ENCODE measurements at places on chromosomes 3 and 15.

DNA sequence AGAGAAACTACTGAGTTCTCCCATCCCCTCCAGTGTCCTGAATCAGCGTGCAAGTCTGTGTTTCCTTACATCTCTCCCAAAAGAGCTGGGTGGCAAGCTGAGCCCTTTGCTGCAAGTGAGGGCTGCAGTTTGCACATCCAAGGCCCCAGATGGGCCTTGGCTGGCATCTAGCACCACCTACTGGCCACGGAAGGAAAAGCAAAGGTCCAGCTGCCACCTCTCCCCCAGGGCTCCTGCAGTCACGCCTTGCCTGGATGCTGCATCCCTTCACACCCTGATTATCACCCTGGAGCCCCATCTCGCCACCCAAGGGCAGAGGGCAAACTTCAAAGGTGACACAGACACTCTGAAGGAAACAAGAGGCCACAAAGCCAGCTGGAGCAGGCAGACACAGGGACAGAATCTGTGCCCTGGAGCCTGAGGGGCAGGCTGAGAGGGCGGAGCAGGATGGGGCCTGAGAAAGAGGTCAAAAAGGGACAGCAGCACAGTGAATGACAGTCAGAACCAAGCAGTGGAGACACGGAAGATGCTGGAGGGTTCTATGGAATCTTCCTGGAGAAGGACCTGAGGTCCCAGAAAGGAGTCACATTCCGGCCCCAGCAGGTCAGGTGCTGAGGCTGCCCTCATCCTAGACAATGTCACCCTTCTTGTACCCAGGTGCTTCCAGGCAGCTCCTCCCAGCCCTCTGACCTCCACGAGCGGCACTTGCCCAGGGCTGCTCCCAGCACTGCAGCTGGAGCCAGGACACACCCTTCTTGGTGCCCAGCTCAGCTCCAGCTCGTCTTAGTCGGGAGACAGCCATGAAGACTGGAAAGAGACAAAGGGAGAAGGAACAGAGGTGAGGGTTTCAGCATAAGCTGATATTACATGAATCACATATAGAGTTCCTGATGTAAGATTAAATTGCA, 18.3 kb upstream of the NTRK3 start:
- DNase-seq, result peak; percentile 75

GRCh38 chr15:84634228-84634837, 19.8 kb downstream of the WDR73 start:
- DNase-seq, result peak; percentile 15

- DNase-seq, result no peak
Measured at GRCh38 chr3:72344647-72345046, 503.6 kb downstream of the SHQ1 start.

DNA sequence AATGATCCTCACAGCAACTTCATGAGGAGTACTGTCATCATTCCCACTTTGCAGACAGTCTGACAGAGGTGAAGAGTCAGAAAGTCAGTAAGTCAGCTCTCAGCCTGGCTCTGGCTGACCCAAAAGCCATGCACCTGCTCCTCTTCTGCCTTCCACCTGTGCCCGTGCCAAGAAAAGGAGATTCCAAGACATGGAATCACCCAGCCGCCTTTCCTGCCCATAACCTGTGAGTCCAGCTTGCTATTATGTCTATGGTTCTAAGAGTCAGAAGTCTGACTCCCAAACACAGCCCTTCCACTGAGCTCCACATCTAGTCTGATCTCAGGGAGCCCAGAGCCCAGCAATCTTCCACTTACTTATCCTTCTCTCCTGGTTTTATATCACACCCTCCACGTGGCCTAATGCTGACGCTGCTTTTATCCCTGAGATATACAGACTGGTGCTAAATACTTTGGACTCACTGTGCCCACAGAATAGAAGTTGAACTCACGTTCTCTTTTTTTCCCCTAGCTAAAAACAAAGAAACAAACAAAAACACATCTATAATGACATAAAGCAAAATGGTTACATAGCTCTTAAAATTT, 66.0 kb downstream of the PLD1 start:
- DNase-seq, result no peak

- DNase-seq, result no peak
Measured at GRCh38 chr3:143410259-143410658, 290.7 kb downstream of the CHST2 start.

DNA sequence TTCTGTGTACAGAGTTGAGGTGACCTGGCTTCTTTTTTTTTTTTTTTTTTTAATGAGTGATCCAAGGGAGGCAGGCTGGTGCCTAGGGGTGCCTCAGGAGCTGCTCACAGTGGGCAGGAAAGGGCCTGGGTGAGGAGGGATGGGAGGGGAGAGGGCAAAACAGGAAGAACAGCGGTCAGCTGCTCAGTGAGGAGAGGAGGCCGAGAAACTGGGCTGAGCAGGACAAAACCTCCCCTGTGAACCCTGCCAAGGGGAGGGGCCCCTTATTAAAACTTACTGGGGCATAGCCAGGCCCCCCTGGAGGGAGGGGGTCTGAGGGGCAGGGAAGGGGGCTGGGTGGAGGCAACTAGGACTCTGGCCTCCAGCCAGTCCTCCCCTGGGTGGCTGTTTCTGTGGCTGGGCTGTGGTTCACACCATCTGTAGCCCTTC, 3.5 kb downstream of the PLEKHO2 start:
- DNase-seq, result peak; percentile 56

DNA sequence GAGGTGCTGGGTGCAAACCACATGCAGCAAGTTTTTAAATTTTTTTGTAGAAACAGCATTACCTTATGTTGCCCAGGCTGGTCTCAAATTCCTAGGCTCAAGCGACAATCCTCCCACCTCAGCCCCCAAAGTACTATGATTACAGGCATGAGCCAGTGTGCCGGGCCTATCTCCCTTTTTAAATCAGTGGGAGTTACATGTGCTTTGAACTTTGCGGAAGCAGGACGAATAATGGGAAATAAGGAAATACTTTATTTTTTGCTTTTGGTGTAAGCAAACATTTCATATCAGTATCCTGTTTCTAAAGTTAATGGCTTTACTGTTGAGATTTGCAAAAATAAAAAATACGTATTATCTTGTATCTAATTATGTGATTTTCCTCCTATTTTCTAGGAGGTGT, 9.1 kb downstream of the NR1D2 start:
- DNase-seq, result no peak

DNA sequence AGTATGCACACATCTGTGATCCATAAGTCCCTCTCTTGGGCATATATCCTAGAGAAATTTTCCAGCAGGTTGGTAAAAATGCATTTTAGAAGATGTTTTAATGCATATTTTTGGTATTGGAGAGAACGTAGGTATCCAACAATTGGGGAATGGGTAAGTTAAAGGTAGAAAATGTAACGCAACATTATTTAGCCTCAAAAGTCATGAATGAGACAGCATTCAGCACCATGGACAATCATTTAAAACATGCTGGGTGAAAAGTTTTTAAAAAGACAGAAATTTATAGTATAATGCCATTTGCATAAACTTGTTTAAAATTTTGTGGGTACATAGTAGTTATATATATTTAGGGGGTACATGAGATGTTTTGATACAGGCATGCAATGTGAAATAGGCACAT, 43.4 kb downstream of the TRIM69 start:
- DNase-seq, result no peak

DNA sequence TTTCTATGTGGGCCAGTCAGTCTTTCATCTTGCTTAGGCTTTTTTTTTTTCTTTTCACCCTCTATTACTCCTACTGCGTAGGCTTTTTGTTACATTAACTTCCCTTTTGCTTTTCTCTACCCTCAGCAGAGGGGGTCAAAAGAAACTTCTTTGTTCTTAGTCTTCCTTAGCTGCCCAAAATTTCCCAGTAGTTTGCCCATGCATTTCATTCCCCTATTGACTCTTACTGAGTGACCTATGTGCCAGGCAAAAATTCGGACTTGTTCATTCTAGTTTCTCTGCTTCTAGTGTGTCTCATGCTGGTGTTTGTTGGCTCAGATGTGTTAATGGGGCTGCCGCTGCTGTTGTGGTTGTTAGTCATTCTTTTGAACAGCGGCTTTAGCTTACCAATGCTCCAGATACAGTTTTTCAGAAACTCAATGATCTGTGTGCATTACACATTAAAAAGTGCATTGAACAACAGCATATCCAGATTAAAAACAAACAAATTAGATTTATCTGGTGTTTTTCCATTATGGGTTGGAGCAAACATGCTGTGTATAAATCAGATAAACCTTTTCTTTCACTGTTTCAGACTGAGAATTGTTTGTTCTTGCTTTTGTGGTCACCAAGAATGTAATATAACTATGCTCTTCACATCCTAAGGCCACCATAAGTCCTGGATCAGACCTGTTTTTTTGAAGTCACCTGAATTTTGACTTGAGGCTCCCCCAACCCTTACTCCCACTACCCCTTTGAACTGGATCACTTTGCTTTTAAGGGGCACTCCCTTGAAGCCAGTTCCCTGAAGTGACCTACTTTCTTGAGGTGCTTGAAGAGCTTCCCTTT, 43.1 kb downstream of the PDE8A start:
- peak; percentile 59 for DNase-seq

GRCh38 chr3:72421126-72421525, 427.1 kb downstream of the SHQ1 start:
- no peak for DNase-seq

Measured in fibroblast of the aortic adventitia (primary cell).